EH (cell line): ENCODE measurements at places on chromosomes 1 and 21.

- peak; percentile 73 for DNase-seq
Observed at GRCh38 chr21:28444111-28444510, 548.6 kb downstream of the LTN1 start.

- DNase-seq = no peak
Observed at GRCh38 chr1:230300322-230301301, 125.5 kb downstream of the PGBD5 start.

- no peak for DNase-seq
Observed at GRCh38 chr1:165695031-165695430, 3.3 kb downstream of the ALDH9A1 start.

DNA sequence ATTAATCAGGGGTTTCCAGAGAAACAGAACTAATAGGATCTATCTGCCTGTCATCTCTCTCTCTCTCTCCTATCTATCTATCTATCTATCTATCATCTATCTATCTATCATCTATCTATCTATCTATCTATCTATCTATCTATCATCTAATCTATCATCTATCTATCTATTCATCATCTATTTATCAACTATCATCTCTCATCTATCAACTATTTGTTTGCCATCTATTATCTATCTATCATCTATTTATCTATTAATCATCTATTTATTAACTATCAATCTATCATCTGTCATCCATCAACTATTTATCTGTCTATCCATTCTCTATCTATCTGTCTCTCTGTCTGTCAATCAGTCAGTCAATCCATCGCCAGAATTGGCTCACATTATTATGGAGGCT is 70.0 kb upstream of the MRPS6 start:
- no peak for DNase-seq

DNA sequence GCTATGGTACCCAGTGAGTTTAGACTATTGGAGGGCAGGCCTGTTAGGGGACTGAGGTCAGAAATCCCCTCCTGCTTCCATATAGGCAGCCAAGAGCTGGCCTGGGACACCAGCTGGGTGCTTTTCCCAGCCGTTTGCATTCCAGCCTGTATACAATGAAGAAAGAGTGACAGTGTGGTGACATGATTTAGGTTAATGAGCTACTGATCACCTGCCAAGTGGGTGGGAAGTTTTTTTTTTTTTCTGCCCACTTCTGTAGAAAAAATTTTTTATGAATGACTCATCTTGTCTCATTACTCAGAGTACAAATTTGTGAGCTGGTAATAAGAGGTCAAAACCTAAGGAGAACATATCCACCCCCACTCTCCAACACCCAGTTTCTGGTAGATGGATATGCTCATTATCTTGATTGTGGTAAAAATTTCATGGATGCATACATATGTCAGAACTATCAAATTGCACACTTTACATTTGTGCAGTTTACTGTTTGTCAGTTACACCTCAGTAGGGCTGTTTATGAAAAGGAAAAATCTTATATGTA is 16.4 kb upstream of the CGN start:
- DNase-seq = peak; percentile 88

DNA sequence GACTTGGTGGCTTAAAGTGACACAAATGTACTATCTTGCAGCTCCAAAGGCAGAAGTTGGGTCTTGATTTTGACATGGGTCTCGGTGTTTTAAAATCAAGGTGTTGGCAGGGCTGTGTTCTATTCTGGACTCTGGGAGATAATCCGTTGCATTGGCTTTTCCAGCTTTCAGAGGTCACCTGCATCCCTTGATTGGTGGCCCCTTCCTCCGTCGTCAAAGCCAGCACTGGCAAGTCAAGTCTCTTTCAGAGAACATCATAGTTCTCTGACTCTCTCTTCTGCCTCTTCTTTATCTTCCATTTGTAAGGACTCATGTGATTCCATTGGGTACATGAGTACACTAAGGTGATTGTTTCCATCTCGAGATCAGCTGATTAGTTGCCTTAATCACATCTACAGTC is 172.1 kb downstream of the CAMTA1 start:
- DNase-seq = no peak

DNA sequence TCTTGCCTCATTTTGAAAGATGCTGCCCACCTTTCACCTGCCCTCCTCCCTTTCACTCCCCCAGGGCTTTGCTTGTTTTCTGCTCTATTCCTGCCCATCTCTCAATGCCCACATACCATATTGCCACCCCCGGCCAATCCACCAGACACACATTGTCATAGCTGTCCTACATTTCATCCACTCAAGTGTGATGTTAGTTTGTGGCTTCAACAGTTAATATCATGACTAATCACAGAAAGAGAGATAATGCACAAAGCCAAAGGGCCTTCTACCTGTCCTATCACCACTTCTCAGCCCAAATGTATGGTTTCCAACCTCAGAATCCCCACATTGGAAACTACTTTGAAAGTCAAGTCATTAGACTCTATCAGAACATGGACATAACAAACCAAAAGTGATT is 18.0 kb upstream of the RCSD1 start:
- DNase-seq = no peak

- peak; percentile 88 for DNase-seq
Observed at GRCh38 chr1:109532365-109533136, 7.1 kb upstream of the GPR61 start.

GRCh38 chr1:156844102-156844501 is 14.8 kb downstream of the INSRR start:
- DNase-seq = no peak

DNA sequence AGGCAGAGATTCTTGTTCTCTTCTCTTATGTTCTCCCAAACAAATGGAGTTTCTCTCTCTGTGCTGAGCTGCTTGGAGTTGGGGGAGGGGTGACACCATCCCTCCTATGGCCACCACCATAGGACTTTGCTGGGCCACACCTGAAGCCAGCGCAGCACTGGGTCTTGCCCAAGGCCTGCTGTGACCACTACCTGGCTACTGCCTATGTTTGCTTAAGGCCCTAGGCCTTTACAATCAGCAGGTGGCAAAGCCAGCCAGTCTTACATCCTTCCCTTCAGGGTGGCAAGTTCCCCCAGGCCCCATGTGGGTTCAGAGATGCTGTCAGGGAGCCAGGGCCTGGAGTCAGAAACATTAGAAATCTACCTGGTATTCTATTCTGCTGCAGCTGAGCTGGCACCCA is 6.3 kb upstream of the MTARC2 start:
- DNase-seq = no peak

- DNase-seq = no peak
Observed at GRCh38 chr21:45122432-45123132, 48.2 kb downstream of the ADARB1 start.

DNA sequence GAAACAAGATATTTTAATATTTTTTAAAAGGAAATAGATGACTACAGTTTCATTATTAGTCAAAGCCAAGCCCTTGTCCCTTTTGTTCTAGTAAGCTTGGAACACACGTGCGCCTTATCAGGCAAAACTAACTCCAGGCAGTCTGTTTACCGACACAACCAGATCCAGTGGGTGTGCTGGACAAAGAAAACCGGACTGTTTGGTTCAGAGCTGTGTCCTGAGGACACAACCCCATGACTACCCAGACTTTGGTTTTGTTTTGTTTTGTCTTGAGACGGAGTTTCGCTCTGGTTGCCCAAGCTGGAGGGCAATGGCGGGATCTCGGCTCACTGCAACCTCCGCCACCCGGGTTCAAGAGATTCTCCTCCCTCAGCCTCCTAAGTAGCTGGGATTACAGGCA is 13.9 kb upstream of the RHOU start:
- no peak for DNase-seq

- DNase-seq = no peak
Observed at GRCh38 chr1:58931756-58932155, 147.9 kb upstream of the JUN start.

- no peak for DNase-seq
Observed at GRCh38 chr1:62037274-62037673, 157.4 kb upstream of the L1TD1 start.

DNA sequence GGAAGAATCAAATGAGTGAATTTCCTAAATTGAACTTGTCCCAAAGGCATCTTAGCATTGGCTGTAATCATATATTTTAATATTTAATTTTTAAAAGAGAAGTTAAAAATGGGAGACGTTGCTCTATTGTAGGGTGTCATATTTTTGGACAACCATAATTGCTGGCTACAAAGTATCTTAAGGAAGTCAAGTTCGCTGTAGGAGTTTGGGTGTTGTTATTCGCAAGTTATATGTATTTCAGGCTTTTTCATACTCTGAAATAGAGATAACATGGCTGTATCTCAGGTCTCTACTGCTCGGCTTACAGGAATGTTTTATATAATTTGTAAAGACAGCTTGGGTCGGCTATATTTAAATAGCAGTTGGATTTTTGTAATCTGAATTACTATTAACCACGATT is 852 bp downstream of the TMEM50A start:
- DNase-seq = no peak

- DNase-seq = no peak
Observed at GRCh38 chr1:88876573-88877365, 14.6 kb downstream of the GTF2B start.

GRCh38 chr21:42564561-42564971 is 50.9 kb downstream of the SLC37A1 start:
- no peak for DNase-seq

DNA sequence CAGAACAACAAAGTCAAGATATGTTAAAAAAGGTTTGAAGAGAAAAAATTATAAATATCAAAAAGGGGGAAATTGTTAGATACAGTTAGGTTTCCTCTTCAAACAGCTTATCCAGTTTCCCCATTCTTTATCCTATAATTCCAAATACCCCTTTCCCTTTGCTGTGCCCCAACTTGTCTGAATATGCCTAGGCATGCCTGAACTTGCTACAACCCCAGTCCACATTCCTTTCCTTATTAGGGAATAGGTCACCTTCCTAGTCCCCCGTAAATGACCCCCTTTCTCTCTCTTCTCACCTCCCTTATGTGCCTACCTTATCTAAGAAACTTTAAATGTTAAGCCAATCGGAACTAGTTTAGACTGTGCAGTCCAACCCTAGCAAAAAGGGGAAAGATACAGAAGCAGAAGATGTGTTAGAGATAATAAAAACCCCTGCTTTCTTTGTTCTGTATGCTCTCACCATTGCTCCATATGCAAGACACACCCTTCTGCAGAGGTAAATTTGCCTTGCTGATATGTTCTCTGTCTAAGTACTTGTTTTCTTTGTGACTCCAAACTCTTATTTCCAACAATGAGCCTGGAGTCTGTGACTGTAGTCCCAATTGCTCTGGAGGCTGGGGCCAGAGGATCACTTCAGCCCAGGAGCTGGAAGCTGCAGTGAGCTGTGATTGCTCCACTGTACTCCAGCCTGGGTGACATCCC is 810.1 kb downstream of the PLA2G4A start:
- DNase-seq = no peak

- DNase-seq = no peak
Observed at GRCh38 chr1:88357729-88358128, 326.3 kb upstream of the PKN2 start.

DNA sequence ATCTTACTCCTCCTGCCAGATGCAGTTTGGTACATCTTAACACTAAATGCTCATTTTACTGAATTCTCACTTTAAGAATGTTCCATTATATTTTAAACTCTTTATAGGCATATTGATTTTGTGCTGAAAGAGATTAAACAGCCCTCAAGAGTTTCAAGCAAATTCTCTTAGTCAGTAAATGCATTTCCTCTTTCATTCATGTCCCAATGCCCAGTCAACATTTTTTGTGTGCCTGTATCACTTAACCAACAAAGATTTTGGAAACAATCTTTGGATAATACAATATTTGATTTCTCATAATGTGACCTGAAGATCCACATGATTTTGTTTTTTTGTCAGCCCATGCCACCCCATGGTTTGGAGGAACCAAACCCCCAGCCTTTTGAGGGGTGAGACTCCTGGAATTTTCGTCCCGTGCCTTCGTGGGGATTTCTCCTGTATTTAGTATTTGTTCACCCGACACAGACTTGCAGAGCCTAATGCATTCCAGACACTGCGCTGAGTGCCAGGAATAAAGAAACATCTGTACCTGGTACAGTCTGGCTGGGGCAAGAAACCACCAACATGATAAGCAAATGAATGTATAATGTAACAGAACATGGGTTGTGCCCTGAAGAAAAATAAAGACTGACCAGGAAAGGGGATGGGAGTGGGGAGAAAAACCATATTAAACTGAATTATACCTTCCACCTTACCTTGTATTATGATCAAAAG is 47.1 kb upstream of the ETS2 start:
- DNase-seq = no peak

GRCh38 chr1:41613689-41614574 is 129.4 kb upstream of the EDN2 start:
- DNase-seq = peak; percentile 82

- DNase-seq = no peak
Observed at GRCh38 chr1:98967122-98967521, 37.5 kb downstream of the PLPPR5 start.

GRCh38 chr1:184563308-184563707 is 176.5 kb downstream of the C1orf21 start:
- DNase-seq = peak; percentile 46

DNA sequence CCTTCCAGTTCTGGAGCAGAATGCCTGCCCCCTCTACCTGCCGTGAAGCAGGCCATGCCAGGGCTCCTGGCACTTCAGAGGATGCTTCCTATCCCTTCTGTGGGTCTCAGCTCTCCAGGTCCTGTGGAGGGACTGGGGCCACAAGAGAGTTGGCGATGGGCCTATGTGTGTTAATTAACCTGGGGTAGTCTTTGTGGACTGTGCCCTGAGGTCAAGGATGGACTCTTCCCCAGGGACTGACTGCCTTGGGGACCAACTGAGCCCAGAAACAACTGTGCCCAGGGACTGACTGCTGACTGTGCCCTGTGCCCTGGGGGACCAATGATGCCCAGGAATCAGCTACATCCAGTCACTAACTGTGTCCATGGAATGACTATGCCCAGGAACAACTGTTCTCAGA is 37.5 kb upstream of the POU3F1 start:
- no peak for DNase-seq

GRCh38 chr1:191634801-191635508 is 523.3 kb upstream of the RGS18 start:
- no peak for DNase-seq

DNA sequence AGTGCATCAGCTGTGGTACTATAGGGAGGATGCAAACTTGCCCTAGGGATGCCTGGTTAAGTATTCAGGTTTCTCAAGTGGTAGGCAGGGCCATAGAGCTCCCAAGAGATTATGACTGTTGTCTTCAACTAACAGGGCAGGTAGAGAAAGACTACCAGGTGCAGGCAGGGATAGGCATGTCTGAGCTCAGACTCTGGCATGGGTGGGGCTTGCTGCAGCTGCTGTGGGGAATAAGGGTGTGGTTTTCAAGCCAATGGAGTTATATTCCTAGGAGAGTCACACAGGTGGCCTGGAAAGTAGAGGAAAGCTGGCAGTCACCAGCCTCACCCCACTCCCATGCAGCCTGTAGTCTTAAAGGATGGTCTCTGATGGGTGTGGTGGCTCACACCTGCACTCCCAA is 673.4 kb upstream of the ADGRL4 start:
- DNase-seq = no peak

GRCh38 chr1:28111157-28111556 is 22.7 kb upstream of the EYA3 start:
- no peak for DNase-seq
